Stimulated activated CD4-positive, alpha-beta T cell treated with anti-CD3 and anti-CD28 coated beads, Interleukin-1b, Interleukin-23, amount 100 ng/mL, for 24 hours (primary cell): ENCODE measurements at places on chromosomes 4 and X.

DNA sequence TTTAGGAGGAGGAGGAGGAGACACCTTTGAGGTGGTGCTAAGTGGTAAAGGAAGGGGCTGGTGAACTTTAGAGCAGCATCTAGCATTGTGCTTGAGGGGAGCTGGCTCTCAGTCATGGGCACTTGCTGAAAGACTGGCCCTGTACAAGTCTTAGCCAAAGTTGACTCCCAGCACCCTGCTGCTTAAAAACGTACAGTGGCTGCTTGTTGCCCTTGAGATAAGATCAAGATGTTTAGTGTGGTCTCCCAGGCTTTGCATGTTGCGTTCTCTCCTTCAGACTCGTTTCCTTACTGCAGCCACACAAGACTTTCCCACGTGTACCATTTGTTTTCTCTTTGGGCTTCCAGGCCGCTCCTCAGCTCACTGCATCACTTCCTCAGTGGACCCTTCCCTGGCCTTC, 1.8 kb downstream of the MED28 start:
- no peak for DNase-seq

- no peak for DNase-seq
These were observed 253.1 kb upstream of the GPC4 start for GRCh38 chrX:133668225-133668931.

- DNase-seq, result no peak
These were observed 55.0 kb downstream of the LNX1 start for GRCh38 chr4:53536328-53536727.

GRCh38 chr4:174023641-174024040, 259.8 kb downstream of the FBXO8 start:
- DNase-seq, result no peak

DNA sequence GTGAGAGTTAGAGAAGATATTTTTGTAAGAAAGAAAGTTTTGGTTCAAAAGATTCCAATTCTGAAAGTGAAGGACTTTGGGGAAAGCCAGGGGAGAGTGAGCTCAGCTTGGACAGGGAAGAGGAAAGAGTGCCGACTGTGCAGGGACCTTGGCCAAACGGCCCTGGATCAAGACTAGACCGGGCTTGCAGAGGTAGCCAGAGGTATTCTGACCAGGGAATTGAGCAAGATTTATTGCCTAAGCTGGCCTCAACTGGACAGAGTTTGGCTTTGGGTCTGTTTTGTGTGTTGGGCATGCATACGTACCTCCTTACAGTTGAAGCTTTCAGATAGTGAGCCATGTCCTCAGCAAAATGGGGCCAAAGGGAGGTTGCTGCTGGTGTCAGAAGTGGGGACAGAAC, 11.6 kb downstream of the PLAC1 start:
- no peak for DNase-seq
